ENCODE measurements at places on chromosomes 11 and 22.
A peak's percentile ranks its signal among the peaks of the same experiment; 100 is the strongest.

GRCh38 chr22:37896181-37896592 lies 9.9 kb upstream of the MICALL1 start:
- DNase-seq = no peak

GRCh38 chr11:4484310-4484709 lies 1.9 kb downstream of the OR52K1 start:
- no peak for DNase-seq

- DNase-seq = peak; percentile 34
Measured at GRCh38 chr22:46763051-46763705, 728 bp downstream of the TBC1D22A start.

DNA sequence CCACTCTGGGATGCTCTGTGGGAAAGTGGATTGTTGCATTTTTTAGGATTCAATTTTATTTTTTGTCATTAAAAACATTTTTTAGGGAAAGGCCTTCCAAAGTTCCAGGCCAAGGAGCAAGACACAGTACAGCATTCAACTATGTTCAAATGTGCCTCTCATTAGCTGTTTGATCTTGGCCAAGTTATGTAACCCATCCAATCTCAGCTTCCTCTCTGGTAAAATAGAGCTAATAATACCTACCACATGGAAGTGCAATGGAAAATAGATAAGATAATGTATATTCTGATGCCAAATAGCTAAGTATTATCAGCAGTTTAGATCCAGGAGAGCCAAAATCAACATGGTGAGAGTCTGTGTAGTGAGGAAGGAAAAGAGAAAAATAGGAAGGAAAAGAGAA lies 220.3 kb upstream of the SESN3 start:
- no peak for DNase-seq

GRCh38 chr11:45369313-45369712 lies 83.2 kb upstream of the SYT13 start:
- no peak for DNase-seq

- DNase-seq = no peak
Measured at GRCh38 chr22:38416621-38417251, 38.3 kb downstream of the KCNJ4 start.

DNA sequence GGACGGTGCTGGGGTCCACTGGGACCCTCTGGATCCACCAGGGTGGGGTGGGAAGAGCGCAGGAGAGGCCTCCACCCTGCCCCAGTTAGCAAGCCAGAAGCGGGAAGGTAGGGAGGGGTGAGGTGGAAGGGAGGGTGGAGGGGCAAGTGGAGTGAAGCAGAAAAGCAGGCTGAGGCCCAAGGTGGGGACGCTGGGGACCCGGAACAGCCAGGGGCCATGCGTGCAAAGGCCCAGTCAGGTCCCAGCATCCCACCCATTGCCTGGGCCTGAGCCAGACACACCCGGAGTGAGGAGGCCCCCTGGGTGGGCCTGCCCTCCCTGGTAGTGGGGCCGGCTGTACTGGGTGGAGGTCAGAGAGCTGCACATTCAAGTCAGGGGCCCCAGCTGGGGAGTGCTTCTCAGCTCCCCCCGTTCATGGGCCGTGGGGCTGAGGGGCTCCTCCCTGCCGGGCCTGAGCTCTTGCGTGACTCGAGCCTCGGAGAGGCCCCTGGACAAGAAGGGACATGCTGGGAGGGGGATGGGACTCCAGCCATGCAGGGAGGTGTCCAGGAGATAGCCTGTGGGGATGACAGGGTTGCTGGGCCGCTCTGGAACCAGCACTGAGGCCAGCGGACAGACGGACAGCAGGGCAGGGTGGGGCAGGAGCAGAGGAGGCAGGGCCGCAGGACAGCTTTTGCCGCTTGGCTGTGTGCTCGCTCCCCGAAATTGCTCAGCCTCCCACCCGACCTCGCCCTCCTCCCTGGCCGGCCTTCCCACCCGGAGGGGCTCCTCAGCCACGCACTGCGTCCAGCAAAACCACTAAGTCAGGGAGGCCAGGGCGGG lies 7.7 kb downstream of the TNNT3 start:
- no peak for DNase-seq

GRCh38 chr22:49856766-49857618 lies 3.3 kb downstream of the ZBED4 start:
- DNase-seq = no peak

DNA sequence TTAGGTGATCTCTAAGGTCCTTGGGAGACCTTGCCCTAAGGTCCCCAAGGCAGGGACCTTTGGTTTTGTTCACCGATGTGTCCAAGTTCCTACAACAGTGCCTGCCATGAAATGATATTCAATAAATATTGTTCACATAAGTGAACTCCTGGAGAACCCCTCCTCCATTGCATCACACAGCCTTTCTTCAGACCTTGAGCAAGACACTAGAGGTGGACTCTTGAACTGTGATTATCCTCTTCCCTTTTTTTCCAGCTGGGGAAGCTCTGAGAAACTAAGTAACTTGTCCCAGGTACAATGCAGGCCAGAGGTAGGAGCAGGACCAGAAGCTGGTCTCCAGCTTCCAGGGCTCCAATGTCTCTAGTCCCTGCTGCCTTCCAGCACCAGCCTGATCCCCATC lies 76.6 kb upstream of the LMO1 start:
- DNase-seq = no peak

DNA sequence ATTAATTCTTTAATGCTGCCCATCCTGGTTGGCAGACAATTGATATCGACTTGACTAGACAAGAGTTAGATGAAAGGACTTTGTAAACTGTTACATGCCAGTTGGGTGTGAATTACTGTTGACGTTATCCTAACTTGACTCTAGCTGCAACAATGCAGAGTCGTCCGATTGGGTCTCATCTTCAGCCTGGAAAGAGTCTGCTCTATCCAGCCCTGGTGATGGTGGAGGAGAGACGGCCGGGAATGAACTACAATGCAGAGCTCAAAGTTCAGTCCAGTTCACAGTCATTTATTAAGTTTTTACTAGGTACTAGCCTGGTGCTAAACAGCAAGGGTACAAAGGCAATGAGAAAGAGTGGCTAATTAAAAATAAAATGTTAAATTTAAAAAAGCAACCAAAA lies 4.9 kb upstream of the SMIM35 start:
- DNase-seq = no peak

DNA sequence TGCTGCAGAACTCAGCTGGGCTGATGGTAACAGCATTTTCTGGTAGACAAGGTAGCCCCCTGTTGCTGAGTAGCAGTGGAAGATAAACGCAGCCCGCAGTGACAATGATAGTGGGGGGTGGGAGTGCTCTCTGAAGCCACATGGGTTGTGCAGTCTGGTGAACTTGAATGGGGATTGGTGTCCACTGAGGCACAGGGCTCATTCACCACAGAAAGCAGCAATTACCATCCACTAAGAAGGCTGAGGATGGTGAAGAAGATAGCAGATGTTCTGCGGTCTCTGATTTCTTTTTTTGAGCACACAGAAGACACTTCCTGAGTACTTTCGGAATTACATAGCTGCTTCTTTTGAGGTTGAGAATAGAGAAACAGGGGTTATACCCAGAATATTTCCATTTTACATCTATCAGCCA lies 150.3 kb downstream of the LRRC4C start:
- DNase-seq = no peak

GRCh38 chr22:26134654-26135330 lies 34.5 kb upstream of the SEZ6L start:
- DNase-seq = no peak

GRCh38 chr11:131422496-131422895 lies 52.1 kb downstream of the NTM start:
- no peak for DNase-seq

DNA sequence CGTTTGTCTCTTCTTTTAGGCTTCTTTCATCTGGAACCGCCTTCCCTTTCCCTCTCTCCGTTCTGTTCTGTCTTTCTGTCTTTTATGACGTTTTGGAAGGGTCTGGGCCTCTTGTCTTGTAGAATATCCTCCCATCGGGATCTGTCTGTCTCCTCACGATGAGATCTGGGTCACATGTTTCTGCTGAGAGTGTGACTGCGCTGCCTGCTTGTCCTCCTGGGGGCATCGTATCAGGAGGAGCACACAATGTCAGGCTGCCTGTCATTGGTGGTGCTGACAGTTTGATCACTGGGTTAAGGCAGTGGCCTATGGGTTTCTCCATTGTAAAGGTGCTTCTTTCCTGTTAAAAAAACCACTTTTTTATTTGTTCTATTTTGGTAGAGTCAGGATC lies 60.4 kb upstream of the PARVG start:
- no peak for DNase-seq

DNA sequence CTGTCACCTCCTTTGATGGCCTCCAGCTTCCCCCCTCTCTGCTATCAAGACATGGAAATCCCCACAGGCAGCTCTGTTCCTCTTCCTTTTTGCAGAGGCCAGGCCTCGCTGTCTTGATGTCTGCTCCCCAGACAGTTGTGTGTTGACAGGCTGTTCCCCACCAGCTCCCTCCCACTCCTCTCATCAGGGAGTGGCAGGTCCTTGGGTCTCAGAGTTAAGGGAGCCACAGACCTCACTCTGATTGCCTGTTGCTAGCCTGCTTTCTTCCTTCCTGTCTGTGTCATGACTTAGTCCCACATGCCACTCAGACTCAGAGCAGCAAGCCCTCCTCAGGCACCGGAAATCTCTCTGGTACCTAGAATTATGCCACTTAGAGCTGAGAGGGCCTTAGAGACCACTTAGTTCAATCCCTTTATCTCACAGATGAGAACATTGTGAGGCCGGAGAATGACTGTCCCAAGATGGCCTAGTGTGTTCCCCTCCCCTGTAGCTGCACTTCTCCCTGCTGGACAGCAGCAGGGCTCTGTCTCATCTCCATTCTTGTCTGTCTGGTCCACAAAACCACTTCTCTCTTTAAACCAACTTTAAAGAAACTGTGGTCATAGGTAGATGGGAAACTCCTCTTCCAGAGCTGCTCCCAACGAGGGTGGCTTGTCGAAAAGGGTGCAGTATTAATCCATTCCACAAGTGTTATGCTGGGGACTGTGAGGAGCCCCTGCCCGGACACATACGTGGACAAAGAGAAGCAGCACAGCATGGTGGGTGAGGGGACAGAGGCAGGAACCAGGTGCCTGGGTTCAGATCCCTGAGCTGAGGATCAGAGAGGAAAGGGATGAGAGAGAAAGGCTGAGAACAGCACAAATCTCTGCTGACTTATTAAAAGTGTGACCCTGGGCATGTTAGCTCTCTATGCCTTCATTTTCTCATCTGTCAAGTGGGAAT lies 4.2 kb downstream of the AMPD3 start:
- DNase-seq = peak; percentile 74

GRCh38 chr11:79461666-79462645 lies 21.1 kb upstream of the TENM4 start:
- DNase-seq = no peak

GRCh38 chr11:105236664-105237063 lies 97.1 kb upstream of the CARD18 start:
- DNase-seq = no peak

DNA sequence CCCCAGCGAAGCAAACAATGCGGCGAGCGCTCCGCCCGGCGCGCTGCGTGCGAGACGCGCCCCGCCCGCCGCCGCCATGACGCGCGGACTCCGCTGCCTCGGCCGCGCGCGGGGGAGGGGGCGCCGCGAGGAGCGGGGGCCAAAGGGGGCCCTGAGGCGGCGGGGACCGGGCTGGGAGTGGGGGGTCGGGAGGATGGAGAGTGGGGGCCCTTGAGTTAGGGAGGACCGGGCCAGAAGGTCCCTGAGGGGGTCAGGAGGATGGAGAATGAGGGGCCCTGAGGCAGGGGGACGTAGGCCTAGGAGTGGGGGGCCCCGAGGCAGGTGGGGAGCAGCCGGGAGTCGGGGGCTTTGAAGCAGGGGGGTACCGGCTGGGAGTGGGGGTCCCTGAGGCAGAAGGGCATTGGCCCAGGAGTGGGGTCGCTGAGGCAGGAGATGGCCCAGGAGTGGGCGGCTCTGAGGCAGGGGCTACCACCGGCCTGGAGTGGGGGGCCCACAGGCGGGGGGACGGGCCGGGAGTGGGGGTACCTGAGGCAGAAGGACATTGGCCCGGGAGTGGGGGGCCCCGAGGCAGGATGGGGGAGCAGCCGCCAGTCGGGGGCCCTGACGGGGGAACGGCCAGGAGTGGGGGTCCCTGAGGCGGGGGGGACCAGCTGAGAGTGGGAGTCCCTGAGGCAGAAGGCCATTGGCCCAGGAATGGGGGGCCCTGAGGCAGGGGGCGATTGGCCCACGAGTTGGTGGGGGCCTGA lies at the start of gene BRD1:
BRD1 (minus strand) TSS at position 21 of the 746 bp plus-strand sequence. CDS start 3,556 bp downstream, outside the sequence.
- DNase-seq = no peak

GRCh38 chr11:102780491-102780918 lies at the start of gene MMP10:
Gene MMP10, minus strand, starts transcription at chr11:102780628. Its CDS starts 37 bp downstream, at chr11:102780591.
- DNase-seq = no peak

DNA sequence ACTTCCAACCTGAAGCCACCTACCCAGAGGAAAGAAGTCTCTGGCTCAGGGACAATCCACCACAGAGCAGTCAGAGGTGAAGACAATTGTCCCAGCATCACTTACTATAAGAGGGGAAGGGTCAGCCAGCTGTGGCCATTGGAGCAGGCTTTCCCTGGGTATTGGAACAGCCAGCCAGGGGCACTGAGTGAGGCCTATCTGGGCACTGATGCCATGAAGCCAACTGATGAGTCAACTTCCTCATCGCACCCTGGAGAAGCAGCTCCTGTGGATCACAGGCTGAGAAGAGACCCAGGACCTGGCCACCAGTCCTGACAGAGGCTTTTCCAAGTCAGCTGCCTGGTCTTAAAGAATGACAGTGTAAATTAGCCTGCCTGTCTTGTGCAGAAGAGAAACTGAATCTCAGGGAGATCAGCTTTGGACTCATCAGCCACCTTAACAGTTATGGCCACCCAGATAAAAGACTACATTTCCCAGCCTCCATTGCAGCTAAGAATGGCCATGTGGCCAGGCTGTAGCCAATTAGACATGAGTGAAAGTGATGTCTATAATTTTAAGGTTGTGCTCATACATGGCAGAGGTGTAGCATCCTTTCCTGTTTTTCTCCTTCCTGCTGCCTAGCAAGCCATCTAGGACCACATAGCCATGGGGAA lies 19.0 kb downstream of the CHST1 start:
- no peak for DNase-seq

DNA sequence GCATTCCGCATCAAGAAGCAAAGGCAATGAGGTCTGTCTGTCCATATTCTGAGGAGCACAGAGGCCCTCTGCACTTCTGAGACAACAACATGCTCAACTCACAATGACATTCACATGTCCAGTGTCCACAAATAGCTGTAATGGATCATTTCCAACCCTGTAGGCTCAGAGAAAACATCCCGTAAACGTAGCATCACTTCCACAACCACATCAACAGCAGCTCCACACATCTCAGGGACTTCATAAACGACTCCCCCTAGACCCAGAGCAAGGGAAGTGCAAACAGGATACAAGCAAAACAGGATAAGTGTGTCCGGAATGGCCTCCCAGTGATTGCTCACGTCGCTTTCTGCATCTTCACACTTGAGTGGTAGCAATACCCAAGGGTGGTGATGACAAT lies 100.2 kb downstream of the SYN3 start:
- no peak for DNase-seq

DNA sequence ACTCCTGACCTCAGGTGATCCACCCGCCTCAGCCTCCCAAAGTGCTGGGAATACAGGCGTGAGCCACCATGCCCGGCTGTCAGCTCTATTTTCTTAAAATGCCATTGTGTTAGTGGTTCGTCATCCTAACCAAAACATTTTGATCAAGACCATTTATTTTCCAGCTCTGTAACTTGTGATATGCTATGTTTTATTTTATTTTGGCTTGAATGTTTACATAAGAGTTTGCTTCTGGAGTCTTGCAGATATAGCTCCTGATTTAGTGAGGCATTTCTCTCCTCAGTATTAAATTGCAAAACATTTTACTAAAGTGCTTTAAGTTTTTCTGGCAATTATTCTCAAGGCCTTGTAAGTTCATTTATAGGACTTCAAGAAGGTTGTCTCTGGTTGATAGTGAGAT lies 4.4 kb downstream of the EP300 start:
- DNase-seq = no peak

- DNase-seq = no peak
Measured at GRCh38 chr22:48071828-48072227, 1309.4 kb downstream of the TBC1D22A start.

GRCh38 chr11:93718057-93718563 lies 23.2 kb downstream of the TAF1D start:
- no peak for DNase-seq

Measured in T-helper 22 cell (primary cell).